ENCODE measurements at places on chromosomes 3 and 15.

DNA sequence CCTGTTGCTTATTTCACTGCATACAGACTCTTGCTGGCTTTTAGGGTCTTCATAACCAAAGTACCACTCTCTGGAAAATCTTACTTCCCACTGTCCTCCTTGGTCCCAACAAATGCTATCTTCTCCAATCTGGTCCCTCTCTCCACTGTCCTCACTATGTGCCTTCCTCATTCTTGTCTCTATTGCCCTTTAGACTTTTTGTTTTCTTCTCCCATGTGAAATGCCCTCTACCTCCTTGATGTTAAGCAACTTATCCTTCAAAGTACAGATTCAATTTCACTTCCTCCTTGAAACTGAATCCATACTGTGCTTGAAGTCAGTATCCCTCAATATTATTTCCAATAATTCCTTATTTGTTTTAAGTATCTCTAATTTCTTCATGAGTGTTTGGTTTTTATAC is 60.8 kb downstream of the CGGBP1 start:
- DNase-seq = no peak

DNA sequence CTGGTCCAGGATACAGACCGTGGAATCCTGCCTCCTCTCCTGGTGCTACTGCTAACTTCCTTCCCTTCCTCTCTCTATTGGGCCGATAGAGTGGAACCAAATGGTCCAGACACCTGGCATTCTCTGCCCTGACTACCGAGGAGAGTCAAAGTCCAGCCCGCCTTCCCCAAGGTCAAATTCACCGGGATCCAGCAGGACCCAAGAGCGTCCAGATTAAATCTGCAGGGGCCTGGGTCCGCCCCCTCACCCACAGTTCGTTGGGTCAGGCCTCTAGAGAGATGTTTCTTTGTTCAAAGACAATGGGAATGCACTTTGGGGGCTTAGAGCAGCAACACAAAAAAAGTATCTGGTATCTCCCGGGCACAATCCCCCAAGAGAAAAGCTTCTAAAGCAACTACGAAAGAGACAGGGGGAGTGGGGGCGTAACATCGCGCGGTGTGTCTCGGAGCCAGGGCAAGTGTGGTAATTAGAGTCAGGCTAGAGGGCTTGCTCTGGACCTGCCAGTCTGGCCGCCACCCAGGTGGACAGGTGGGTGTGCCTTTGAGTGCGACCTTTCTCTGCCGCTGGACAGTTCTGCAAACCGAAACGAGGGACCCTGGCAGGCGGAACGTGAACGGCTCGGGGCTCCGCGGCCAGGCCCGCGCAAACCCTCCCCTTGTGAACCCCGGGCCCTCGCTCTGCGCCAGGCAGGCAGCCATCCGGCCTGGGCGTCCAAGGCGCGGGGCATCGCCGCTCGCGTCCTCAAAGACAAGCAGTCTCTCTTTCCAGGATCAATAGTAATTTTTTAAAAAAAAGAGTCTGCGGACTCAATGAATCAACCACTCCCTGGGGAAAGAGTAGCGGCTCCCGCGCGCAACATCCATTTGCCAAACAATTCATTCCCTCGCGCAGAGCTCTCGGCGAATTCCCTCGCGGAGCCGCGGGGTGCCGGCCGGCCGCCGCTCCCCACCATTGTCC is 806 bp downstream of the KLHL25 start:
- peak; percentile 60 for DNase-seq

DNA sequence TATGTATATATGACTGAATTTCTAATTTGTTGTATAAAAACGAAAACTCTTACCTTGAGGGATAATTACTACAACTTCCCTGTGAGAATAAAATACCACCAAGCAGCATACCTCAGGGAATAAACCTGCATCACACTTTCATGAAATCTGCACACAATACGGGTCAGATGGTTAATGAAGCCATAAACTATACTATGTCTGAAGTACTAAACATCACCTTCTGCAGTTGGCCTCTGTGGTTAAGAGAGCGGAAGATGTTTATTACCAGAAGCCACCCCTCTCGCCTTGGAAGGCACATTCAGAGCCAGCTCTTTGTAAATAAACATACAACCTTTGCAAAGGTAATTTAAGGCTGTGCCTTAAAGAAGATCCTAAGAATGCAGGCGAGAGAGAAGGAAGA is 462.1 kb upstream of the NR2F2 start:
- no peak for DNase-seq

GRCh38 chr3:146712806-146713205 is 107.7 kb upstream of the PLSCR5 start:
- DNase-seq = peak; percentile 7

- no peak for DNase-seq
Observed at GRCh38 chr3:107954845-107955244, 136.0 kb downstream of the CD47 start.

GRCh38 chr3:80113331-80113730 is 345.5 kb upstream of the ROBO1 start:
- DNase-seq = no peak

DNA sequence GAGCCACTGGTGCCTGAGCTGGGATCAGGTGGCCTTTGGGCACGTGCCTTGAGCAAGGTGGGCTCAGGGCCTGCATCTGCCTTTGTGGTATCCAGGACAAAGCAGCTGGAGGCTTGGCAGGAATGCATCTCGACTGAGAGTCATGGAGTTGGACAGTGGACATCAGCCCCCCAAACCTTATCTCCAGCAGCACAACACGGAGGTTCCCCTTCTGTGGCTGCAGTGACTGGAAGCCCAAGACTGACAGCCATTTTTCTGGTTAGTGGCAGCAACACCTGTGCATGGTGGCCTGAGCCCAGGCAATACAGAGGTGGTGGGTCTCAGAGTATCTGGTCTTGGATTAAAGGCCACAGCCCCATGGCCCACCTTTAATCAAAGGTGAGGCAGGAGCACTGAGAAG is 27.8 kb upstream of the TSEN2 start:
- DNase-seq = no peak

DNA sequence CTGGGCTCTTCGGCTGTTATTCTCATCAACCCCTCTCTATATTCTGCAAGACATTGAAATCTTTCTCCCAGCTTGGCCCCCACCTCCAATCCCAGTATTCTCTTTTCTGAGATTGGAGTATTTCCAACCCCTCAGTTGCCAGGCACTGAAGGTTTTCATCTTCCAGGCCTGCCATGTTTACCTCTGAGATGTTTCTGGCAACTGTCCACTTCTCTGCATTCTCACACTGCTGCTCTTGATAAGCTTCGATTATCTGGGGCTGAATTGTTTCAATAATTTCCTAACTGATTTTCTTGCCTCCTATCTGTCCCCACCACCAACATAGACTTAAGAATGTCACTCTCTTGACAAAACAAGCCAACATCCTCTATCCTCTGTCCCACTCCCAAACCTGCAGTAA is 1.4 kb upstream of the GPR156 start:
- DNase-seq = no peak

- DNase-seq = no peak
Observed at GRCh38 chr3:69871868-69872267, 127.7 kb upstream of the SAMMSON start.

GRCh38 chr3:98272126-98272525 is 8.1 kb downstream of the OR5H6 start:
- no peak for DNase-seq

DNA sequence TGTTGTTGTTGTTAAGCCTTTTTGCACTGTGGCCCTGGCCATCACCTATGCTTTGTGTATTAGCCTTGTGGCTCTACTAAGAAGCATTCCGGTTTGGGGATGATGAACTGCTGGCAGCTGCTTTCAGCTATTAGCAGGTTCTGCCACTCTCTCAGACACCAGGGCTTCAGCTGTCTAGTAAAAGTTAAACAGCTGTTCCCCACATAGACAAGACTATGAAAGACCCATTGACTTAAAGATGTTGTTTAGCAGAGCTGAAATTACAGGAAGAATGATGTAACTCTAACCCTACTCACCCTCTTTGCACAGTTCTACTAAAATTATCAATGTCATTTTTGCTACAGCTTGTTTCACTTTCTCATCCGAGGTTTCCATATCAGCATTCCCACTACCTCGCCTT is 131.2 kb upstream of the CGNL1 start:
- peak; percentile 43 for DNase-seq

GRCh38 chr3:179452872-179453271 is 1.6 kb upstream of the GNB4 start:
- DNase-seq = no peak

- DNase-seq = no peak
Observed at GRCh38 chr15:89317186-89317720, 17.4 kb downstream of the POLG start.

- no peak for DNase-seq
Observed at GRCh38 chr15:55255714-55256113, 33.9 kb downstream of the RAB27A start.

DNA sequence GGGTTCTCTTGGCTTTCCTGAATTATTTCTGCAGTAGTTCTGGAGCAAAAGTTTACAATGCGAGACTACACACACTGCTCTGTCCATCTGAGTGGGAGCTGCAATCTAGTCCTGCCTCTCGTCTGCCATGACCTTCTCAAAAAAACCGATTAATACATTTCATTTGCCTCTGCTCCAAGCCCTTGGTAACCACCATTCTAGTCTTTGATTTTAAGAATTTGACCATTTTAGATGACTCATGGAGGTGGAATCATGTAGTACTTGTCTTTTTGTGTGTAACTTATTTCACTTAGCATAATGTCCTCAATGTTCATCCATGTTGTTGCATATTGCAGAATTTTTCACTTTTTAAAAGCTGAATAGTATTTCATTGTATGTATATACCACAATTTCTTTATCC is 356.9 kb downstream of the SV2B start:
- DNase-seq = no peak

- no peak for DNase-seq
Observed at GRCh38 chr3:55668359-55668758, 181.3 kb upstream of the WNT5A start.

- peak; percentile 90 for DNase-seq
Observed at GRCh38 chr3:184234224-184234623, 4.8 kb downstream of the VWA5B2 start.

DNA sequence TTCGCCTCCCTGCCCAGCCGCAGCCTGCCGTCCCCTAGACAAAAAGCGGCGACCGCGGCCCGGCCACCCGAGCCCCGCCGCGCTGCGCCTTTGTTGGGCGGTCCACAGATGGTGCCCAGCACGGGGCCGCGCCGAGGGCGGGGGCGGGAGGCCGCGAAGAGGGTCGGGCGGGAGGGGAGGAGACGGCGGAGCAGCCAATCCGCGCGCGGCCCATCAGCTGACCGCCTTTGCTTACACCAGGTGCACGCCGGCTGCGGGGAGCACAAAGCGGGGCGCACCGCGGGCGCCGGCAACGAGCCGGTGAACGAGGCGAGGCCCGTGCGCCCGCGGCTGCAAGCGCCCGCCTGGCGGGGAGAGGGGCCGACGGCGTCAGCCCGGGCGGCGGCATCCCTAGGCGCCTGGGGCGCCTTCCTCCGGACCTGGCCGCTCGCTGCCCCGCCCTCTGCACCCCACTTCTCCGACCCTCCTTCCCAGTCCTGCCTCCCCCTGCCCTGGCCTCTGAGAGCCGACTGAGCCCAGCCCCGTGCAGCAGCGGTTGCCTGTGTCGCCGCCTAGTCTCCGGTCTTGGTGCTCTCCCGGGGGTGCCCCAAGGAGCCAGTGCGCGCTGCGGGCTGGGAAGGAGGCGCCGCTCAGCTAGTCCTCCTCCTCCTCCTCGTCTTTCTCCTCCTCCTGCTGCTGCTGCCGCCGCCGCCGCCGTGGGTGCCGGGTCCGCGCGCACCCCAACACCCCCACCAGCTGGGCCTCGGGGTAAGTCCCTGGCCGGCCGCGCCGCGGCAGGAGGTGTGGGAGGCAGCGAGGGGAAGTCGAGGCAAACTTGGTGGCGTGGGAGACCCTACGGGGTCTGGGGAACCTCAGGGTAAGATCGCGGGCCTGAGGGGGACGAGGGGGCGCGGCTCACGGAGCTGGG is at the start of gene LRRN1:
TSS of gene LRRN1 (plus strand) at position 259 of the 907 bp plus-strand sequence. CDS start 45,211 bp downstream, outside the sequence.
- DNase-seq = no peak

DNA sequence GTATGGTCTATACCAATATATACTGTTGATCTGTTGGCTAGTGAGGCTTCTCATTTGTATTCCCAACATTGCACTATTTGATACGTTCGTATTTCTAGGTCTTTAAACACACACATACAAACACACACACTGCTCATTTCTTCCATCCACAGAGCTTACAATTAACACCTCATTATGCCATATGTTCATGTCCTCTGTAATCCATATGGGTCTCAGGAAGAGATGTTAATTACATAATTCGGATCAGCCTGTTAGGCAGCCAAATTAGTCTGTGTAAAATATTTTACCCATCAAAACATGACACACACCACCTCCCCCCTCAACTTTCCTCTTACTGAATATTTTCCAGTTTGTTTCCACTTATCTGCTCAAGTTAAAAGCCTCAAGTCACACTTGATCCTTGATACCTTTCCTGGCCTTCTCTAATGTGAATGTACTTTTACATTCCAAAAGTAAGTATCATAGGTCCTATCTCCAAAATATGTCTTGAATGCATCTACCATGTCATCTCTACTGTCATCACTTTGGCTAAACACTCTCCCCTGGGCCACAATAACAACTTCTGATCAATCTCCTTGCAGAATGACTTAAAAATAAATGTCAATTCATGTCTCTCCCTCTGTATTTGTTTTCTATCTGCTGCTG is 28.2 kb downstream of the EOGT start:
- DNase-seq = no peak

DNA sequence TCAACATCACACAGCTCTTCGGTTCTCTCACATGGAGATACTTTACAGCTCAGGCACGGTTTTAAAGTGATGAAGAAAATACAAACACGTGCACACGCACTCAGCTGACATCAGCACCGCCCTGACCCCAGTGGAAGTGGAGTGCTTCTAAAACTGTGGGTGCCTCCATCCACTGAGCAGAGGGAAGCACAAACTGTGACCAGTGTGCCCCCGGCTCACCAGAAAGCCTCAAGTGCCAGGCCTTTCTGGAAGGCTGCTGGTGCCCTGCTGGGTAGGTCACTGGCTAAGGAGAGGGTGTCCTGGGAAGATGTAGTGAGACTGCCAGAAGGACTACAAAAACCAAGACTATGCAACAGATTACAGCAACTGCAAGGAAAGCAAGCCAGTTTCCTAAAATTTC is 78.5 kb downstream of the OCA2 start:
- DNase-seq = no peak
